Naive B cell (primary cell): ENCODE measurements at places on chromosomes 7 and 10. TPM values are rescaled to one million over a fixed set of nuclear protein-coding genes. Genes with fewer than 3 reads are reported as not detected.
A peak's percentile ranks its signal among the peaks of the same experiment; 100 is the strongest.

DNA sequence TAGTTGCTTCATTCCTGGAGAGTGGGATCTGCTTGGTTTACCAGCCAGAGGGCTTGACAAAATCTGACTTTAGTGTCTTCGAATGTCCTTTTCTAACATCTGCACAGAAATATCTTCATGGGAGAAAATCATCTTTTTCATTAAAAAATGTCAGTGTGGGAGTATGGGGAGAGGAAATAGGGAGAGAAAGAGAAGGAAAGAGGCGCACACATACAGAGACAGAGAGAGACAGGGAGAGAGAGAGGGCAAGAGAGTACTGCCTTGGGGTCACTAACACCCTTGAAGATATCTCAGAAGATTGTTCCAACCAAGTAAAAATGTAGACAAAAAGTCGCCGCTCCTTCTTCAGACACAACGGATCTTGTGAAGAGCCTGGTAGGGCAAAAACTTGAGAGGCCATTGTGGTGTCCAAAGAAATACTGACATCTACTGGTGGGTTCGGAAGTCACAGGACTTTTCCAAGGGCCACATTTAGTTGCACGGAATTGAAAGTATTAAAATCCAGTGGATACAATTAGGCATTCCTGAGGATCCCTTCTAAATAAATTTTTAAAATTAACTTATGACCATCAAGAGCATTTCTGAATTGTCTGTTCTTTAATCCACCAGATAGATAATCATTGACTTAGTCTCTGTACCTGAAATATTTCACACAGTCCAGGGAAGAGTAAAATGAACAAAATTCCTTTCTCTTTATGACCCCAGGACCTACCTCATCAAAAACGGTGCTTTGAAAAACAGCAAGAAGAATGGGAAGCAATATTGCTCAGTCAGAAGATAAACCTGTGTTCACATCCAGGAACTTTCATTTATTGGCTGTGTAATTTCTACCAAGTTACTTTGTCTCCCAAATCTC, 29.7 kb downstream of the VIM start:
- H3K36me3 ChIP-seq, result no peaks in the 10 kb centered on the region
- no peaks in the 10 kb centered on the region for H3K27me3 ChIP-seq
- no peak overlapping the region for H3K27ac ChIP-seq
- H3K4me1 ChIP-seq, result peaks cover 12% of the 10 kb centered on the region

GRCh38 chr10:107706096-107706725, 541.7 kb upstream of the SORCS1 start:
- no peaks in the 10 kb centered on the region for H3K4me1 ChIP-seq
- no peak for DNase-seq
- no peaks in the 10 kb centered on the region for H3K27me3 ChIP-seq
- no peak overlapping the region for H3K4me3 ChIP-seq
- no peaks in the 10 kb centered on the region for H3K36me3 ChIP-seq
- H3K27ac ChIP-seq, result no peak overlapping the region

DNA sequence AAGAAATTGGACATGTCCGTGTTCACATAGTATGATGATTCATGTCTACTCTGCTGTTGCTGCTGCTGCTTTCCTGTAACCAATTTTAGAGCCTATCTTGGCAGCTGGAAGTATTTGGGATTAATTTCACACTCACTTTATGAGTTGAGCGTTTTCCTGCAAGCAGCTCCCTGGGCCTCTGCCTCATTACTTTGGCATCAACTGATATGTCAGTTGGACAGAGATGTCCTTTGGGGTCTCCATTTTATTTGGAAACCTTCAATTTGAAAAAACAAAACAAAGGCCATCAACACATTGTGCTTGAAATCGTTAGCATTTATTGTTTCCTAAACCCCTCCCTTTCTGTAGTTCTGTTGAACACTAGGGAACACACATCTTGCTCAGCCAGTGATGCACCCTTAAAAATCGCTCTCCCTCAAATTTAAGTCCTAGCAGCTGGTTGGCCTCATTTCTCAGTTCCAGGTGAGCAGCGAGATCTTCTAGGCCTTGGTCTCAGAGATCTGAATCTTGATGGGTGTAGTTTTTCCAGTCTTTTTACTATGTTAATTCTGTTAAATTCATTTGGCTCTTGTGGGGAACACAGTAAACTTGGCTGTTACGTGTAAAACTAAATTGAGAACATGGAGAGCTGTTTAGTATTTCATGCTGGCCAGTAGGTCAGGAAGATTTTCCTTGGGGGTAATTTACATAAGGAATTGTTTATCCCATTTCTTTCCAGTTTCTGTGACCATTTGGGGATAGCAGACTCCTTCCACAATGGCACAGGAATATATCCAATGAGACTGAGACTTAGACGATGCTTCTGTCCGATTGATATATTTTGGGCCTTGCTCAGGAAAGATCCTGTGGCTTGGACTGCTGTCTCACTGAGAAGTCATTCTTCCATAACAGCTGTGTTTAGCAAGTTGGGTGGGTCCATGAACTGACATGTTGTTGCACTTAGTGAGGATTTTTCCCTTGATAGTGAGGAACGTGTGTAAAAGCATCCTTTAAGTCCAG, 371.6 kb downstream of the BBS9 start:
- H3K27ac ChIP-seq, result no peak overlapping the region
- peaks cover 6% of the 10 kb centered on the region for H3K36me3 ChIP-seq
- no peak for DNase-seq

- DNase-seq, result peak; percentile 37
- H3K36me3 ChIP-seq, result no peaks in the 10 kb centered on the region
- no peak within 1 kb of the TSS for H3K4me3 ChIP-seq
- H3K27me3 ChIP-seq, result peaks cover 60% of the 10 kb centered on the region
- H3K4me1 ChIP-seq, result no peaks in the 10 kb centered on the region
Measured at GRCh38 chr7:155069992-155070751, at the start of gene HTR5A. TSS of gene HTR5A (plus strand) at chr7:155070324. CDS start at chr7:155070900, 576 bp downstream.

GRCh38 chr7:130426564-130426963, 14.3 kb downstream of the CEP41 start:
- H3K36me3 ChIP-seq, result no peaks in the 10 kb centered on the region
- no peak overlapping the region for H3K4me3 ChIP-seq
- H3K27me3 ChIP-seq, result no peaks in the 10 kb centered on the region
- no peak overlapping the region for H3K27ac ChIP-seq

GRCh38 chr7:111662386-111662785, 100.1 kb upstream of the IMMP2L start:
- H3K4me1 ChIP-seq, result no peaks in the 10 kb centered on the region
- no peaks in the 10 kb centered on the region for H3K36me3 ChIP-seq
- no peak for DNase-seq
- H3K27me3 ChIP-seq, result no peaks in the 10 kb centered on the region
- no peak overlapping the region for H3K27ac ChIP-seq
- no peak overlapping the region for H3K4me3 ChIP-seq

The MMP21 gene
- not detected for polyA plus RNA-seq

The C10orf71 gene
- not detected for polyA plus RNA-seq

The SPACDR gene
- polyA plus RNA-seq, result not detected

The ADD3 gene
- polyA plus RNA-seq, result 394 TPM

The OR2A7 gene
- not detected for polyA plus RNA-seq

The PLAC9 gene
- not detected for polyA plus RNA-seq

The FGFR2 gene
- not detected for polyA plus RNA-seq
